ENCODE measurements at places on chromosomes 3 and 15.
A peak's percentile ranks its signal among the peaks of the same experiment; 100 is the strongest.

- DNase-seq, result no peak
Observed at GRCh38 chr3:14351617-14352001, 50.8 kb upstream of the SLC6A6 start.

GRCh38 chr3:72070005-72070404 lies 285.1 kb upstream of the PROK2 start:
- no peak for DNase-seq

DNA sequence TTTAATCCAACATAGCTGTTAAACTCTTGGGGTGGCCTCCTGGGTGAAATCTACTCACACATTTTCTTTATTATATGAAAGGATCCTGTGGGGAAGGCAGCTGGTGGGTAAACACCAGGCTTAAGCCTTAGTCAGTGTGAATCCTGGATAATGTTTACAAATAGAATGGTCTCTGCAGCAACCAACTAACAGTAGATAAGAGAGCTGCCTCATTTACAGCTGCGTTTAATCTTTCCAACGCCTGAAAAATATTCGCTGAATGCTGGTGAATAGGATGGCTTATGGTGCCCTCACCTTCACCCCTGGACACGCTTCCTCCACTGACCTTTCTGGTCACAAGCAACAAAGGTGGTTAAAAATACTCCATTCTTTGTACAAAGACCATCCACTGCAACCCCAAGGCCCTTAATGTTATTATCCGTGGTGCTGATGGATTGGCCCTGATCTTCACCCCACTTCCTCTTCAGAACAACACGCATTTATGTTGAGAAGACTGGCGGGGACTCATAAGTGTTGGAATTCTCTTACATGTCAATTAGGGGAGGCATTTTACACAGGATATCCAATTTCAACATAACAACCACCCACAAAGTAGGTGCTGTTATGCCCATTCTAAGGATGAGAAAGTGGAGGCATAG lies 120.0 kb upstream of the FRMD4B start:
- no peak for DNase-seq

DNA sequence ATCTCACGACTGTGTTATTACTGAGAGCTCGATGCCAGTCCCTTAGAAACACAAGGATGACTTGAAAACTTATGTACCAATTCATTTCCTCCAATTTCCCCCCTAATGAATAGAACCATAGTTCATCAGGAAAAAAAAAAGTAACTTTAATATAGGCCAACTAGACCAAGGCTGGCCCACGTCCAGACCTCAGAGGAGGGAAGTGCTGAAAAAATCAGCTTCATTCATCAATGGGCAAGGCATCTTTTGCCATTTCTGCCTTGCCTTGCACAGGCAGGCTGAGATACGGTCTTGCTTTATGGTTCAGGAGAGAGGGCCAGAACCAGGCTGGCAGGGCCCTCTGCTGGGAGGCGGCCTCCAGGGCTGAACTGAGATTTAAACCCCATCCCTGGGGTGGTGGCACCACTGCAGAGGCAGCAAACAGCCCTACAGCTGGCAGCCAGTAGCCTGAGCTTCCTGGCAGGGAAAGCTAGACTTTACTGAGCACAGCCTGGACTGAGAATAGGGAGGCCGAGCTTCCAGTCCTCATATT lies 104.1 kb upstream of the TNFAIP8L3 start:
- DNase-seq, result no peak

- no peak for DNase-seq
Observed at GRCh38 chr3:50807266-50807665, 132.5 kb downstream of the DOCK3 start.

DNA sequence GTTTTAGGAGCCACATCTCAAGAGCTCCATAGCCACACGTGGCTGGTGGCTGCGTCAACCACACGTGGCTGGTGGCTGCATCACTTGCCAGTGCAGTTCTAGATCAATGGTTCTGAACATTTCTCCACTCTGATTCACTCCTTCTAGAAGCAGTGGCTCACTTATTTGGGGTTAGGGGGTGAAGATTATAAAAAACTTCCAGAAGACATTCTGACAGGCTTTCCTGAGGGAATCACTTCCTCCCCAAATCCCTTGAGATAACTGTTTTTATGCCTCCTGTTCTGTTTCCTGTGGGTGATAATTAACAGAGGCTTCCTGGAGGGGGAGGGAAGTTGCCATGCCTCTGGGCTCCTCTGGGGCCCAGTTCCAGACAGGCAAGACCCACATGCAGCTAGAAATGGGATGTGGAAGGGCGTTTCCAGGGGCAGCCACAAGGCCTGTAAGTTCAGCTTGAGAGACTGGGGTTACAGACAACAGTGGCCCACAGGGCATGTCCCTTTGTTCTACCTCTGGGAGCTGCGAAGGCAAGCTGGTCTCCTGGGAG lies 23.6 kb downstream of the HEG1 start:
- no peak for DNase-seq

GRCh38 chr3:10351013-10351735 lies 30.3 kb upstream of the SEC13 start:
- no peak for DNase-seq

GRCh38 chr15:38174691-38175090 lies 77.9 kb upstream of the SPRED1 start:
- no peak for DNase-seq

- no peak for DNase-seq
Observed at GRCh38 chr3:136186344-136186743, 9.8 kb downstream of the MSL2 start.

DNA sequence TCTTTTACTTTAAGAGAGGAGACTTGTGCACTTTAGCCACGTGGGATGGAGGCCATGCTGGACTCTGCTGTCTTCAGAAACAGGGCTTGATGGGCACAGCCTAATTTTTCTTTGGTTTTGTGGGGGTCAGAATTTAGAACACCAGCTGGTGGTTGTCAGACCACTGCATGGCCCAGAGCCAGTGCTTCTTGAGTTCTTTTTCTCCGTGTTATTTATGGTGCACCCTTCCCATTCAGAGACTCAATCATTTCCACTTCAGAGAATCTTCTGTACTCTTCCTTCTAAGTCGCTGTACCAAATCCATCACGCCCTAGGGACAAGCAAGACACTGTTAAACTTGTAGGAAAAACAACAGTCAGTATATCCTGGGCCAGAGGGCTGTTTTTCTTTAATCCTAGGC lies 20.1 kb downstream of the PRR23A start:
- DNase-seq, result no peak

GRCh38 chr3:172787746-172788145 lies 37.2 kb downstream of the ECT2 start:
- DNase-seq, result peak; percentile 11

- peak; percentile 81 for DNase-seq
Observed at GRCh38 chr3:82133070-82133606, 371.7 kb upstream of the GBE1 start.

GRCh38 chr3:127741690-127742089 lies 68.9 kb downstream of the ABTB1 start:
- no peak for DNase-seq

All from AG20443 (cell line).